ENCODE measurements at places on chromosomes 4 and X.

- DNase-seq, result no peak
Observed at GRCh38 chr4:167196344-167197012, 37.8 kb downstream of the SPOCK3 start.

GRCh38 chr4:39021631-39022030 lies 10.6 kb downstream of the TMEM156 start:
- DNase-seq, result no peak

DNA sequence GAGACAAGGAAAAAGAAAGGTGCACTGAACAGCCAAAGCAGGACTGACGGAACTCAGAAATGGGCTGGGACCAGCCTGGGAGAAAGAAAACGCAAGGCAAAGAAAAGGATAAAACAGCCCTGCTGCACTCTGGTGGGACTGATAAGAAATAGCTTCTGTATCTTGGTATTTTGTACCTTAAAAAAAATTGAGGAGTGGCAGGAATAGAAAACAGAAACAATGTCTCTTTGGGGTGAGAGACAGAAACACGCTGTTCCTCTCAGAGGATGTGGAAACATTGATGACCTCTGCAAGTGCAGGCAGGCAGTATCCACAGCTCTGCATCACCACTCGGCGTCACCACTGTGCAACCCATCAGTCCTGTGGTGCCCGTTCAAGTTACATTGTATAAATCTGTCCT lies 152.5 kb upstream of the SPRY1 start:
- no peak for DNase-seq

DNA sequence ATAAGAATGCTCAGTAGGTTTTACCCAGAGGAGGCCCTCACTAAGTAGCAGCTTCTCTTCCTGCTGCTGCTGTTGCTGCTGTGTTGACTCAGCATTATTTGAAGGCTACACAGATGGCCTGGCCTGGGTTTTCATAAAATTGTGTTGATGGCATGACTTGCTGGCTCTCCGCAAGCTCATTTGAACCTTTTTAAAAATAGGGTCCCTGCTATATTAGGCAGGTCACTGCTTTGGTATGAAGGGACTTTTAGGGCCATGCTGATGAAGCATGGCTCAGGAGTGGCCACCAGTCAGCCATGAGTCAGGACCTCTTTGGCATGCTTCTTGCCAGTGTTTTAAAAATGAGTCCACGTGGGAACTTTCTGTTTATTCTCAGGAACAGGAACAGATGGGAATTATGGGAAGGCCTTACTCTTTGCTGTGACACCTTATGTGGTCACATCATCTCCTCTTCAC lies 128.7 kb downstream of the MID1IP1 start:
- no peak for DNase-seq

DNA sequence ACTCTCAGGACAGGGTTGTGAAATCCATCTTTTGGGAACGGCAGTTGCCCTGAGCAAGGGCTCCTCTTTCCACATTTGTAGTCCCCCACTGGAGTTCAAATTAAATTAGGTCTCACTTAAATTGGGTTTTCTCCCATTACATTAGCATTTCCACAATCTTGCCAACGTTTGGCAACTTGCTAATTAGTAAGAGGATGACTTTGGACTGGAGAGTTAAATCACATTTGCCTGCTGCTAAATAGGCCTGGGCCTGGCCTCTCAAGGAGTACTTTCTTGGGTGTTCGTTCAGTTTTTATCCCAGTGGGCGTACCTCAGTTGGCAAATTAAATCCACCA lies 33.8 kb downstream of the TNIP3 start:
- DNase-seq, result no peak

Measured in activated CD4-positive, CD25-positive, alpha-beta regulatory T cell treated with anti-CD3 and anti-CD28 coated beads, Interleukin-2, amount 50 U/mL, for 16 hours (primary cell).